Ureter (tissue), 1 donor: ENCODE measurements at places on chromosomes 4 and X.

DNA sequence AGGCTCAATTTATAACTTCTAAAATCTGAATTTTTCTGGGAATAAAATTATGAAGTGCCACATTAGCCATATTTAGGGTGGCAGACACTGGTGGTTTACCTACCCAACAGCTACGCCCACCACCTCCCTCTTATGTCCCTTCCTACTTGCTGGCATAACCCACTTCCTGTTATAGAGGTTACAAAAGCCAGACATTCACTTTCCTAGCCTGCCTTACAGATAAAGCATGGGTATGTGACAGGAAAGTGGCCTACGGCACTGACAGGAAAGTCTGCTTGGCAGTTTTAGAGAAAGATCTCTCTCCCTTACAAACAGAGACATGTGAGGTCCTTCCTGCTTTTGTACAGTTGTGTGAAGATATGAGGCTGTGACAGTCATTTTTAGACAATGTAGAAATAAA, 12.4 kb downstream of the DDX53 start:
- no peak for DNase-seq

DNA sequence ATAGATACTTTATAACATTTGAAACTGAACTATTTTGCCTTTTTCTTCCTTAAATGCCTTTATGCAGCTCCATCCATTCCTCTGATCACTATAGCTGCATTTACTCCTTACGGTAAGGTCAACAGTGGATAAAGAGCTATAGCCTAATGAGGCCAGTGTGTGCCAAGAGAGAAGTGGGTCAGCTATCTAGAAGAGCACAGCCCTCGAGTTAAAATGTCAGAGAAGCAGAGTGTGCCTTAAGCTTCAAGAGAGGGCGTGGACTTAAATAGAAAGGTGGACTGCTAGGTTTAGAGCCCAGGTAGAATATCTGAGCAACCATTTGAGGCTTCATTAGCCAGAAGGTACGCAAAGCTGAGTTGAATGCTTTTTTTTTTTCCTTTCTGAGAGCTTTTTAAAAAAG, 347.4 kb downstream of the BMPR1B start:
- DNase-seq: no peak

GRCh38 chrX:143296521-143296920, 220.8 kb downstream of the SPANXN3 start:
- no peak for DNase-seq

GRCh38 chr4:57342411-57342810, 232.2 kb upstream of the IGFBP7 start:
- DNase-seq: no peak

- DNase-seq: no peak
These were observed 3.3 kb downstream of the RELL1 start for GRCh38 chr4:37682701-37683401.

DNA sequence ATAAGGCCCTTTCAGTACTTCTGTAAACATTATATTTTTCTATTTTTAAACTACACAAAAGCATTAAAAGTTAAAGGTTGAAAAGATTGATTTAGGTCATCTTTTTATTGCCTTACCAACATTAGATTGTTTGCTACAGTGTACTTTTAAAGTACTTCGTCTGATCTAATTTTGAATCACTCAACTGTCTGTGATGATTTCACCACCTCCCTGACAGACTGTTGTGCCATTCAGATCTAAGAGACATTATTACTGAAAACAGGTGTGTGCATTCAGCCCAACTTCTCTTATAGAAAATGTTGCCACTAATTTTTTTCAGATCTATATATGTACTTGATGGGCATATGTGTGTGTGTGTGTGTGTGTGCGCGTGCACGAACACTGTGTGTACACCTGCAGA, 39.3 kb downstream of the GASK1B start:
- DNase-seq: no peak
